ENCODE measurements at places on chromosomes 5 and 9.

- DNase-seq = no peak
These were observed 29.0 kb downstream of the RGS3 start for GRCh38 chr9:113492343-113493202.

DNA sequence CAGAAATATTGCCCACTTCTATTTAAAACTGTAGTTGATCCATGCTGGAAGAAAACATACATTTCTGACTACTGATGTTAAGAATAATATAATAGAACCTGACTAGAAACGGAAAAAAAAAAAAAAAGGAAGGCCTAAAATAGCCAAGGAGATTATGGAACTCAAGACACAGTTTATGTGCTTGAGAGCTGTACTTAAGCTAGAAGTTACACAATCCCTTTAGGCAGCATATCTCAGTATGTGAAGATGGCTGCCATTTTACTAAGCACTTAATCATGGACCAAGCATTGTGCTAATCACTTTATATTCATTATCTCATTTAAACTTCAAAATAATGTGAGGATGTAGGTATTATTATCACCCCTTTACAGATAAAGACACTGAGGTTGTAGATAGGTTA is 73.0 kb upstream of the NR4A3 start:
- DNase-seq = no peak

GRCh38 chr5:178545176-178545575 is 45.0 kb downstream of the COL23A1 start:
- DNase-seq = no peak

GRCh38 chr5:150582241-150583109 is 58.0 kb upstream of the SYNPO start:
- no peak for DNase-seq

DNA sequence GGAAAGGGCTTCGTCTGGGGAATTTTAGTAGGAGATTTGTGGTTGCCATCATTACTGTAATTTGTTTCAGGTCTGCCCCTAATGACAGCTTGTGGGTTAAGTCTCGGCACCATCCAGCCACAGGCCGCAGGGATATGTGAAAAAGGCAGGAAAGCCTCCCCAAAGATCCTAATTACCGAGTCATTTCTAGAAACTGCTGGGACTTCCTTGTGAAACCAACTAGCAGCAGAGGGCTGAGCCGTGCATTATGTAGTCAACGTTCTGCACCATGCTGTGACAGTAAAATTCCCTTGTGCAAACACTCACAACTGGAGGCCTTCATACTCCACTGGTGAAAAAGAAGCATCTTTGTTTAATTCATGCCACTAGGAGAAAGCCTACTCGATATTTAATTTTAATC is 230.3 kb downstream of the MPDZ start:
- DNase-seq = no peak

- DNase-seq = no peak
These were observed 20.7 kb downstream of the FAXDC2 start for GRCh38 chr5:154829589-154830218.

GRCh38 chr5:42513246-42513645 is 90.0 kb downstream of the GHR start:
- DNase-seq = no peak

GRCh38 chr9:89372230-89372816 is 54.0 kb downstream of the SECISBP2 start:
- no peak for DNase-seq

DNA sequence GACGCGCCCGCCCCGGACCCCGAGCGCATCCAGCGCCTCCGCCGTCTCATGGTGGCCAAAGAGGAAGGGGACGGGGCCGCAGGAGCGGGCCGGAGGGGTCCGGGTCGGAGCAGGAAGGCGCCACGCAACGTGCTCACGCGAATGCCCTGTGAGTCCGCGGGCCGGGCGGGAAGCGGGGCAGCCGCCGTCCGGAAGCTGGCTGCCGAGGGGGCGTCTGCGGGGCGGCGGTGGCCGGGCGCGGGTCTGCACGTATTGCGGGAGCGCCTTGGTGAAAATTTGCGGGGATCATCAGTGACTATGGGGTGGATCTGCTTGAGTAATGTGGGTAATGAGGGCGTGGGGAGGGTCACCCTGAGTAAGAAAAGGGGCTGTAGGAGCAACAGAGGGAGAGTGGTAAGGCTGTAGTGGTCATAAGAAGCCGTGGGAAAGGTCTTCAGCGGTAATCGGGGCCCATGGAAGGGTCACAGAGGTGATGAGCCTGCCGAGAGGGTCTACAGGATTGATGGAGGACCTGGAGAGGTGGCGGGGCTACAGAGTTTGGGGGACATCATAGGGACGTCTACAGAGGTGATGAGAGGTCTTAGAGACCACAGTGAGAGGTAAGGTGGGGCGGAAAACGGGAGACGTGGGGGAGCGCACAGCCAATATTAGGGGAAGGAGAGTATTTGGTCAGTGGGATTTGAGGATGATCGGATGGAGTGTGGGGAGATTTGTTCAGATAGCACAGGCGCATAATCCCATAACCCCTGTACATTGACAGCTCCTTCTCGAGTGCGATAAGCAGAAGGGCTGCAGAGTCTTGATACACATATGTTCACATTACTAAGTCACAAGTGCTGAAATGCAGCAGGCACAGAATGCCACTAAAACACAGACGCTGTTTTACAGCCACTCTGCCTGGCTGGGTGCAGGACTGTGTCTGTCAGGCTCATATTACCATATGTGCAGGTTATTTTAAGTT is 819 bp downstream of the LSM11 start:
- DNase-seq = no peak

GRCh38 chr5:139652788-139653241 is 4.7 kb downstream of the CXXC5 start:
- no peak for DNase-seq

- DNase-seq = no peak
These were observed 48.7 kb upstream of the CTSL start for GRCh38 chr9:87676976-87677775.

DNA sequence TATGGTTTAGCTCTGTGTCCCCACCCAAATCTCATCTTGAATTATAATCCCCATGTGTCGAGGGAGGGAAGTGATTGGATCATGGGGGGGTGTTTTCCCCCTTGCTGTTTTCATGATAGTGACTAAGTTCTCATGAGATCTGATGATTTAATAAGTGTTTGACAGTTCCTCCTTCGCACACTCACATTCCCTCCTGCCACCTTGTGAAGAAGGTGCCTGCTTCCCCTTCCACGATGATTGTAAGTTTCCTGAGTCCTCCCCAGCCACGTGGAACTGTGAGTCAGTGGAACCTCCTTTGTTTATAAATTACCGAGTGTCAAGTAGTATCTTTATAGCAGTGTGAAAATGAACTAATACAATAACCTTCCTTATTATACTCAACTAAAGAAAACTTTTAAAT is 24.3 kb upstream of the TEX10 start:
- DNase-seq = no peak

- no peak for DNase-seq
These were observed 96.1 kb upstream of the DNAH5 start for GRCh38 chr5:14040542-14040941.

Data from cortex of kidney (tissue), 1 donor.